Stimulated activated CD4-positive, alpha-beta T cell treated with anti-CD3 and anti-CD28 coated beads, Interleukin-4, amount 100 ng/mL, for 24 hours (primary cell): ENCODE measurements at places on chromosomes 16 and 17.

DNA sequence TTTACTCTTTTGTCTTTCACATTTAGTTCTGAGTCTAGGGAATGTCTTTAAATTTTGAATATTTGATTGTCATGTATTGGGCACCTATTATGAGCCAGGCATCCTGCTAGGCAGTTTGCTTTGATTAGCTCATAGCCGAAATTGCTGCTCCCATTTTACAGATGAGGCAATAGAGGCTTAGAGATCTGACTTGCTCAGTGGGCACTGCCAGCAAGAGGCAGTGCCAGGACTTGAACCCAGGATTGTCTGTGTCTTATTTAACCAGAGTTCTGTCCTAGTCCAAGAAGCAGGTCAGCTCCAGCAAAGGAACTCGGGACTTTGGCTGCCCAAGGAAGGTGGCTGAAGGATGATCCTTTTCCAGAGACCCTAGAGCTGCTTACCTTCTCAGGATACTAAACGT is 24.5 kb downstream of the BEAN1 start:
- DNase-seq, result no peak

- no peak for DNase-seq
Measured at GRCh38 chr16:88780142-88781062, 4.6 kb downstream of the PIEZO1 start.

GRCh38 chr16:48276102-48276501 is 28.8 kb upstream of the ABCC11 start:
- DNase-seq, result no peak

- DNase-seq, result no peak
Measured at GRCh38 chr16:57257455-57258070, 12.5 kb downstream of the ARL2BP start.
